ENCODE measurements at places on chromosomes 13 and 19.
A peak's percentile ranks its signal among the peaks of the same experiment; 100 is the strongest.

GRCh38 chr19:55145232-55145631 lies 3.8 kb downstream of the TNNT1 start:
- DNase-seq = no peak

DNA sequence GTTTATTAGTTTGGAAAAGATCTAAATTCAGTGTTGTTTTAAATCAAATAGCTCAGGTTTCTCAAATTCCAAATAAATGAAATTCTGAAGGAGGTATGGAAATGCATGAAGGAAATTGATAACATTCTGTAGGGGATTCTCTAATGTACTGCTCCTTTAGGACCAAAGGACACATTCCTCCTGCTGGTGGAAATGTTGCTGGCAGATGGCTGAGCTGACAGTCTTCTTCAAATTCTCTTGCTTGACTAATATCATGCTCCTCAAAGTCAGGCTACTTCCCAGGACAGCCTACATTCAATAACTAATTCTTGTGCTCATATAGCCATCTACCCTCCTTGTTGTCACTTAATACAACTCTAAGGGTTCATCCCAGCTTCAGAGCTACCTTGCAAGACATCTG lies 1118.5 kb downstream of the PCDH9 start:
- no peak for DNase-seq

GRCh38 chr19:42317535-42317934 lies 4.4 kb downstream of the TMEM145 start:
- DNase-seq = no peak

- no peak for DNase-seq
These were observed 32.1 kb upstream of the FARP1 start for GRCh38 chr13:98110749-98111148.

GRCh38 chr19:13010992-13011652 lies 15.8 kb downstream of the NFIX start:
- no peak for DNase-seq

GRCh38 chr13:106628936-106629659 lies 61.2 kb upstream of the ARGLU1 start:
- DNase-seq = no peak

- DNase-seq = no peak
These were observed 605.7 kb downstream of the FGF9 start for GRCh38 chr13:22276616-22277015.

- peak; percentile 17 for DNase-seq
These were observed 50.9 kb downstream of the PEPD start for GRCh38 chr19:33470686-33471085.

DNA sequence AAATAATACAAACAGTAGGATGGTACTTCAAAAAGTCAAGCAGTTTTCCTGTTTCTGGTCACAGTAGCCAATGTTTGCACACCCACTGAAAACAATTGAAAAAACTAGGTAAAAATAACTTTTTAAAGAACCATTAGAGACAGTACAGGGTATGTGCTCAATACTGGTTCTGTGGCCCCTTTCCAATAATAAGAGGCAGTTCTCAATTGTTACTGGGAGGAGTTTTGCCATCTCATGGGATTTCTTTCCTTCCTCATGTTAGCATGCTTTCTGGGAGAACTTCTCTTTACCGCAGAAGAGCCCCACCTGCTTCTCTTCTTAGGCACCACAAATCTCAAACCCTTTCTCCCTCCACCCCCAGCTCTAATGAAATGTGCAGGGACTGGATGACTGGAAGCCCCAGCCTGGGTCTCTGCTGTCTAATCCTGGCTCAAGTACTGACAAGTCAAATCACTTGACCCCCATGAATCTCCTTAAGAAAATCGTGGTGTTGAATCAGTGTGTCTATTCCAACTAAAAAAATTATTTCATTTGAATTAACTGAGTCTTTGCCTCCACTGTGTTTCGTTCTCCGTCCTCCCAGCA lies 14.6 kb downstream of the METTL21C start:
- no peak for DNase-seq

DNA sequence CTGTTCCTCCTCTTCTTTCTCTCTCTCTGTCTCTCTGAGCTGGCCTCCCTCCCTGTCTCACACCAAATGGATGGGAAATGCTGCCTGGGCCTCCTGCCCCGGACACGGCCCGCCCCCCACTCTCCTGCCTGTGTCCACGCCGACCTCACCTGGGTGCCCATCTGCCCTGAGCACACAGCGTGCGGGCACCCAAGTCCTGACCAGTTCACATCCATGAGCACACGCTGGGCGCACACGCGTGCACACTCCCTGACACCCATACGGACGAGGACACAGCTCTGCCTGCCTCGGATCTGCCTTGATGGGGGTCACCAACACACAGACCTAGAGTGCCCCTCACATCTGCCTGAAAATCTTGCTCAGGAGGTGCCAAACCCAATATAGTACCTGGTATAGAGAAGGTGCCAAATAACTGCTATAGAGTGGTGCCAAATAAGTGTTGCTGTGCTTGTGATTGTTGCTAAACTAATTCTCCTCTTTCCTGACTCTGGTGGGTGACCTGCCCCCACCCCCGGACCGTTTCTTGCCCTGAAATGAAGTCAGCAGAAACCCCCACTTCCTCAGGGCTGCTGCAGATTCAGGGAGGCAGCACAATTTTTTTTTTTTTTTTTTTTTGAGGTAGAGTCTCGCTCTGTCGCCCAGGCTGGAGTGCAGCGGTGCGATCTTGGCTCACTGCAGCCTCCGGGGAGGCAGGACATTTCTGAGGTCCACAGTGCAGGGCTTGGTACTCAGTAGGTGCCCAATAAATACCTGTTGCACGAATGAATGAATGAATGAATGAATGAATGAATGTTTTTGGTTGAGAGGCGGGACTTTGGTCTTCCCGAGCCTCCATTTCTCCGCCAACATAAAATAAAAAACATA lies 4.6 kb downstream of the NFIC start:
- DNase-seq = no peak

DNA sequence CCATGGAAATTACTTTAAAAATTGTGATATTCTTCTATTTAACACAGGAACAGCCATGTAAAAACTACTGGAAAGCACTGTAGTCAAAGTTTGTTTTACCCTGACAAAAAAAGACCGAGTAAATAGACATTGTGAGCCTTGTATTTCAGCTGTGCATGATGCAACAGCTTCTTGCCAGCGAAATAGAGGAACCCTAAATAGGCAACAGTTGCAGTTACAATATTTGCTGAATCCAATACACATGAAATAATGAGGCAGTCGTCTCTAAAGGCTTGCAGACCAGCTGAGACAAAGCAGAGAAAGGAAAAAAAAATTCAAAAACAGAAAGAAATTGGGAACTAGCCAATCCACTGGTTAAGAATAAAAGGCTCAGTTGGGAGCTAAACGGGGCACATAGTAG lies 1001.1 kb downstream of the OLFM4 start:
- no peak for DNase-seq

GRCh38 chr13:29562786-29563438 lies 32.6 kb downstream of the SLC7A1 start:
- no peak for DNase-seq

- DNase-seq = no peak
These were observed 19.7 kb downstream of the MED26 start for GRCh38 chr19:16608290-16608739.

DNA sequence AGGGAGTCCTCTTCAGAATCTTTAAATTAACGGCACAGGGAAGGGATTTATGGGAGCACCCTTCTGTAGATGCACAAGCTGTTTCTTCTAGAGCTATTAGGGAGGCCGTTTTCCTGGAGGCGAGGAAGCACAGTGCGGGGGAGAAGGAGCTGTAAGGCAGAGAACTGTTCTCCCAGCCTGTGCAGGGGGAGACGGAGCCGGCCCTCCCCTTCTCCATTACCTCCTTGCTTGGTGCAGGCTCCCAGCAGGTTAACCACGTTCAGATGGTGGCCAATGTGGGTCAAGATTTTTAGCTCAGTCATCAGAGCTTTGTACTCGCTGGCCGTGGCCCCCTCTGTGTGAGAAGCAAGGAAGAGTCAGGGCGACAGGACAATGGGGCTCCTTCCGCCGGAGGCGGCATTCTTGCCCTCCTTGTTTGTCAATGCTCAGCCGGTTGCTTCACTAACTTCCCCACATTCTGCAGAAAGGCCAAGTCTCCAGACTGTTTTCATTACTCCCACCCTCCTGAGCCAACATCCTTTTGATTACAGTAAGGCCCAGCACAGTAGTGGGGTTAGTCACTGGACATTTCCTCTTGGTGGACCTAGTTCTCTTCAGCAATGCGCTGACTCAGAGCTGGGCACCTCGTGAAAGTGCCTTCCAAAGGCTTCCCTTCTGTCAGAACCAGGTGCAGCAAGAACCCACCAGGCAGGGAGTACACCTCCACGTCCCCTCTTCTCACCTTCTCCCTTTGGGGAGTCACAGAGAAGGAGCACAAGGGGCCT lies 165.4 kb downstream of the FLT1 start:
- DNase-seq = no peak

- no peak for DNase-seq
These were observed 12.0 kb downstream of the ZSWIM9 start for GRCh38 chr19:48182434-48182833.

DNA sequence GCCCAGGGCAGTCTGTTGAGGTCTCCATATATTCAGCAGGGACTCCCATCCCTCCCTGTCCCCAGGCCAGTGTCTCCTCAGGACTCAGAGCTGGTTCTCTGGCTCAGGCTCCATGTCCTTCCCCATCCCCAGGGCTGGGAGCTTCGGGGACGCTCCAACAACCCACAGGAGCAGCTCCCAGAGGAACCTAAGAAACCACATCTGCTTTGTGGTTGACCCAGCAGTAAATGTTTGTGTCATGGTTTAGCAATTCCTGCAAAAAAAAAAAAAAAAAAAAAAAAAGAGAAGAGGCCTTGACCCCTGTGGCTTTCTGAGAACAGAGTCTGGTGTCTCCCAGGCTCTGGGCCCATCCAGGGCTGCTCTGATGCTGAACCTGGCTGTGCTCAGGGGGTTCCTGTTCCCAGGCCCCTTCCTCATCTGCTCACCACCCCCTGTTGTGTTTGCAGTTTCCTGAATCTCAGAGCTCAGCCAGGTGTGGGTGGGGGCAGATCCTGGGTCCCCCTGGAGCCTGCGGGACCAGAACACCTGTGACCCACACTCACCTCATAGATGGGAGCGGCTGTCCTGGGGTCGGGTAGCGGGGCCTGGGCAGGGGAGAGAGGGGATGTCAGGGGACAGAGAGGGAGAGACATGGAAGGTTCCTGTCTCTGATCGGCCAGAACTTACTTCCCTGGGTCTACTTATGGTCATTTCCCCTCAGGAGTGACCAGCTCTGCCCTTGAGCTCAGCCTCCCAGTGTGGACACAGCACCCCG lies 25.2 kb upstream of the CEACAM1 start:
- DNase-seq = peak; percentile 40

- no peak for DNase-seq
These were observed 60.1 kb downstream of the DCT start for GRCh38 chr13:94419304-94419924.

GRCh38 chr13:61111529-61111928 lies 304.1 kb downstream of the PCDH20 start:
- no peak for DNase-seq

- no peak for DNase-seq
These were observed 9.7 kb downstream of the R3HDM4 start for GRCh38 chr19:903266-903797.

- DNase-seq = peak; percentile 20
These were observed 12.4 kb downstream of the GAS6 start for GRCh38 chr13:113851480-113851803.

- DNase-seq = peak; percentile 87
These were observed 451 bp upstream of the ICAM5 start for GRCh38 chr19:10289167-10289835.

- peak; percentile 88 for DNase-seq
These were observed 1.2 kb downstream of the BLVRB start for GRCh38 chr19:40464059-40465024.

GRCh38 chr19:4414800-4415321 lies 12.4 kb downstream of the CHAF1A start:
- DNase-seq = no peak

DNA sequence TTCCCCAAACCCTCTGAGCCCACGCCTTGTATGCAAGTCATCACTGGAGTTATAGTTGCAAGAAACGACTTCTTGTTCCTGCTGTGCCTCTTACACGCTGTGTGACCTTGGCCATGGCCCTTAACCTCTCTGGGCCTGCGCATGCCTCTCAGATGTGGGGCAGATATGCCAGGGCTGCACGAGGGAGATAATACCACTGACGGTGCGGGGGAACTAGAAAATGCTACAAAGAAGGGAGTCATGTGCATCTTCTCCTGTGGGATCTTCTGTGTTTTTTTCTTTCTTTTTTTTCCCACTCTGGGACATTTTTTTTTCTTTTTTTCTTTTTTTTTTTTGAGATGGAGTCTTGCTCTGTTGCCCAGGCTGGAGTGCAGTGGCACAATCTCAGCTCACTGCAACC lies 4.3 kb upstream of the SAMD1 start:
- DNase-seq = no peak

DNA sequence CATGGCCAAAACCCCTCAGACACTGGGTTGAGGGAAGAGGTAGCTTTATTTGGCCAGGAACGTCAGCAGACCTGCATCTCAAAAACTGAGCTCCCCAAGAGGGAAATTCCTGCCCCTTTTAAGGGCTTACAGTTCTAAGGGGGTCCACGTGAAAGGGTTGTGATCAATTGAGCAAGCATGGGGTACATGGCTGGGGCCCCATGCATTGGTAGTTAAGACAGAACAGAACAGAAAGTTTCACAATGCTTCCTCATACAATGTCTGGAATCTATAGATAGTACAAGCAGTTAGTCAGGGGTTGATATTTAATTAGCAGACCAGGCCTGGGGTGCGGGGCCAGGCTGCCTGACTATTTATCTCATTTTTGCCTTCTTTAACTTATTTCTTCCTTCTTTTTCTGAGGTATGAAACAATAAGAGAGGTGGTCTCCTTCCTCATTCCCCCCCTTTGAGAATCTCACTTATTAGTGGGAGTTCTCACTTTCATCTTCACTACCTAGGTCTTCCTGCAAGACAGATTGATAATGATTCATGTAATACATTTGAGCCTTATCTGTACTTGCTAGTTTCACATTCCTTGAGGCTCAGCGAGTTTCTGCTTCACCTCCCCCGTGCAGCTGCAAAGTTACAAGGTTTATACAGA lies 84.8 kb downstream of the SLC25A15 start:
- no peak for DNase-seq

DNA sequence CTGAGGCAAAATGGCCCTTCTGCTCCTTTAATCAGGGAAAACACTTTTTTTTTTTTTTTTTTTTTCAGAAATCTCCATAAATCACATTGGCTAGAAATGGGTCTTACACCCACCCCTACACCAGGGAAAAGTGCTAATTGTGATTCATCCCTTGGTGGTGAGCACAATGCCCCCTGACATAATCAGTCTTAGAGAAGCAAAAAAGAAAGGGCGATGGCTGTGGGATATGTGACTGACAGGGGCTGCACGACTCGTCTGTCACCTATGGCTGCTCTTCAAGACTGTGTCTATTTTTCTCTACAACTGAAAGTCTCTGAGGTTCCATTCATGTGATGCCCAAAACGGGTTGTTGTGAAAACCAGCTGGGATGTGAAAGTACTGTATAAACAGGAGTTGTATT lies 3.6 kb upstream of the GPC6 start:
- DNase-seq = no peak

DNA sequence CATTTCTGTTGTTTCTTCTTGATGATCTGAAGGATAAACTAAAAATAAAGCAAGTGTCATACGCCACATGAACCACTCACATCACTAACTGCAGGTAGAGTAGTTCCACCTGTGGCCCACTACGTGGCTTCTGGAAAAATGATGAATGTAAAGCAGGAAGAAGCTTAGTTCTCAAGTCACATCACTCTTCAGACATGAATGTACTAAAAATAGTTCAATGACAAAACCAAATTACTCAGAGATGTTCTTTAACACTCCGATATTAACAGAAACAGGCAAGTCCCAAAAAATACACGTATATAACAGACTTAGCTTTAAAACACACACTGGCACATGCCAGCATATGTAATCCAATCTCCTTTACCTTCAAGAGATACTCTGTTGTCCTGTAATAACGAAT lies 21.6 kb downstream of the RAB20 start:
- no peak for DNase-seq
